Hematopoietic multipotent progenitor cell (in vitro differentiated cells): ENCODE measurements at places on chromosomes 7 and 10. TPM values are rescaled to one million over a fixed set of nuclear protein-coding genes. Genes with fewer than 3 reads are reported as not detected.

DNA sequence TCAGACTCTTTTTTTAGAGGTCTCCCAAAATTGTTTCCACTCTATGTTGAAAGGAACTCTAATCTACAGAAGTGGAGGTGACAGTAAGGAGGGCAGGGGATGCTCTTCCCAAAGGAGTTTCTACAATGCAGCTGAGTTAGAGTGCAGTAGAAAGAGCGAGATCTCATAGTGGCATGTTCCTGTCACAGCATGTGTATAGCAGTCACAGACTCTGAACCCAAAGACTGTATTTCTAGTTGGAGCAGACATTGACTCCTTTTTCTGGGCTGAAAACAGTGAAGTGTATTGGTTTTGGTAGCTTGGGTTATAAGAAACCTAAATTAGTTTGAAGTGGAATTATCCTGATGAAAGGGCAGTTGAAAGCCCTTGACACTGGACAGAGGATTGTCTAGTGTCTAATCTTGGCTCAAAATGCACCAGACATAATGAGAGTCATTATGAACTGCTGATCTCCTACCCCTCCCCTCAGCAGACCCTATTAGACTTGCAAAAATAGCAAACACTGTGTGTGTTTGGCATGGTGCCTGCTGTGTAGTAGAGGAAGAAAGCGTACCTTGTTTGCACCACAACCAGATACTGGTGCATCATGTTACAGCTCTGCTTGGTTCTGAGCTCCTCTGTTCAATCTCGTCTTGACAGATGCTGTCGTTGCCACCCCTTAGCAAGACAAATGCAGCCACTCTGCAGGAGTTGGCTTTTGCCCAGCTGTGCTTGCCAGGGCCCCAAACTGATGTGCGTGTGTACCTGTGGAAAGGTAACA lies 336.0 kb downstream of the AUTS2 start:
- DNase-seq: no peak

- no peak for DNase-seq
Measured at GRCh38 chr7:3722396-3722922, 421.4 kb downstream of the SDK1 start.

DNA sequence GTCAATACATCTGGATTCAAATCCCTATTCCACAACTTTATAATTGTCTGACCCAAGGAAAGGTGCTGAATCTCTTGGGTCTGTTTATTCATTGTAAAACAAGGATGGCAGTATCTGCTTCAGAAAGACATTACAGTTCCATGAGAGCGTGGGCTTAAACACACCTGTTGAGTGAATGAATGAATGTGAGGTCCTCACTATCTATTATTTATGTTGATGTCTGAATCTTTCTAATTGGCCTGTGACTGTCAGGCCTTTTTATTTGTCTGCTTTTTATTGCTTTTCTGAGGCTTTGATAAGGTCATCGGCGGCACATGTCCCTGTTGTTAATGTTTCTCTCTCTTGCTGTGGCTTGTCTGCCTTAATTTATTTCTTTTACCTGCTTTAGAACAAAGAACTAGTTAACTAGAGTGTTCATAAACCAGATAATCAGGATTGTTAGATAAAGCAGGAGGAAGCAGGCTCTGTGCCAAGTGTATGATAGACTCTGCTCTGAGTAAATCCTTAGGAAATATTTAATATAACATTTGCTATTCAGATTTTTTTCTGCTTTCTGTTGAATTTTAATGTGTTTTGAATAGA lies 42.3 kb upstream of the CYCS start:
- no peak for DNase-seq

- DNase-seq: no peak
Measured at GRCh38 chr10:7374795-7375194, 36.0 kb downstream of the SFMBT2 start.

The PHF14 gene
- 27.7 TPM for total RNA-seq

DNA sequence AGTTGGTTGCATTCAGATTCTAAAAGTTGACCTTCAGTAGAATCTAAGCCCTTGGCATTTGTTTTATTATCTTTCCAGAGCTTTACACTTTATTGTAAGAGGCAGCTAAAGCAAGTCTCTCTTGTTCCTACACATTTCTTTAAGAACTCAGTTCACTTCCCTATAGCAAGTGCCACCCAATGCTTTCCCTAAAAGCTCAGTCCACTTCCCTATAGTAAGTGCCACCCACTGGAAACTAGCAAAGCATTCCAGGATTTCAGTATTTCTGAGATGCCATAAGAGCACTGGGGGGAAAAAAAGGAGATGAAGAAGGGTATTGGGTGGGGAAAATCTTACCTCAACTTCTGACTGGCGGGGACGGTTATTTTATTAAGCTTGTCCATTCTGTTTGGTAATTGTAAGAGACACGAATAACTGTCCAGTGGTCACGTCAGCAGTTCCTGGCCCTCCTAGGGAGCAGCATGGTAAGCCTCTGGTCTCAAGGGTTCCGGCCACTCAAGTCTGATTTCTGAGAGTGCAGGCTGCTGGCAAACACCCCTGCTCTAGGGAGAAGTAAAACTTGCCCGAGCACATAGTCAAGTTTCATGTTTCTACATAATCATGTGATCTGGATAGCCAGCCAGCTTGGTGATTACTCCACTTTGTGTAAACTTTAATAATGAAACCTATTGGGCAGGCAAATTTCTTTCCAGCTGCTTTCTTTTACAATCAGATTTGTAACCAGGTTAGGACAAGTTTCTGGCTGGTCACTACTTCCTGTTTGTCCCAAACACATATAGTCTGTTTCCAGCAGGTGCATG lies at the start of gene BLNK:
Gene BLNK (minus strand): TSS at position 554 of the 800 bp plus-strand sequence. CDS start 171 bp downstream, at position 383.
- no peak for DNase-seq

GRCh38 chr7:40799493-40800403 lies 664.9 kb downstream of the SUGCT start:
- no peak for DNase-seq

GRCh38 chr10:32190890-32191491 lies 134.8 kb upstream of the KIF5B start:
- peak; percentile 80 for DNase-seq
